ENCODE measurements at places on chromosomes 5 and 9.

DNA sequence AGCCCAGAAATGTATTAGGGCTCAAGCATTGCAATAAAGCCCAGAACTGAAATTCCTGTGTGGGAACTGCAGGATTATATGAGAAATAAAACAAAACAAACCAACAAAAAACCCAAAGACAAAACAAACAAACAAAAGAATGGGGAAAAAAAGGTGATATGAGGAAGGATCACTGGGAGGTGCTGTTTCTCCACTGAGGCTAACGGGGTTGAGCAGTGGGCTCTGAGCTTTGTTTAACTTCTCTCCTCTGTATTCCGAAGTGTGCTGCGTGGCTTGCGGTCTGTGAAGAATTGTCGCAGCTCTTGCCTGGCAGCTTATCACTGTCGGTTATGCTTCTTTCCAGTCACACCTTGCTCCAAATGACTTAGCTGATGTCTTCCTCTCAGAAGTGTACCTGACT is 106.3 kb downstream of the TENT4A start:
- no peak for DNase-seq

DNA sequence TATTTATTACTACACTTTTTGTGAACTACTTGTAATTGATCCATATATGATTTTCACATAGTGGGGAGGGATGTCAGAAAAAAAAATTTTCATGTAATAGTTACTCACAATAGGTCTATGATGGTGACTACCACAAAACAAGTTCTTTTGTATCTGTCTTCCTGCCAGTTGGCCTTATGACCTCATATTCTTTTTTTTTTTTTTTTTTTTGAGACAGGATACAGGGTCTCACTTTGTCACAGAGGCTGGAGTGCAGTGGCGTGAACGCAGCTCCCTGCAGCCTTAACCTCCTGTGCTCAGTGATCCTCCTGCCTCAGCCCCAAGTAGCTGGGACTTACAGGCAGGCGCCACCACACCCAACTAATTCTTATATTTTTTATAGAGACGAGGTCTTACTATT is 10.9 kb downstream of the SEC24A start:
- DNase-seq = no peak

DNA sequence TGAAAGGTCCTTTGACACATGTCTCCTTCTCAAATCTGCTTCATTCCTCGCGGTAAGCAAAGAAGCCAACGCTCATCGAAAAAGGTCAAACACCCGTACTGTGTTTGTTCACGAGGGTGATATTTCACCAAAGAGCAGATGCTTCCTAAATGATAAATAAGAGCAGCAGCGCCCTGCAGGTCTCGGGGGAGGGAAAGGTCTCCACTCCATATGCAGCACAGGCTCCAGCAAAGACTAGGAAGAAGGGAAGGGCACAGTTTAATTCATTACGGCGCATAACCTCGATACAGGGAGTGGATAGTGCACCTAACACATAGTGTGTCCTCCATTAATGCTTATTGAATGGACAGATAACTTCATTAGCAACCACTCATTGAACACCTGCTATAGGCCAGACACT is 593.3 kb downstream of the CDK5RAP2 start:
- no peak for DNase-seq

DNA sequence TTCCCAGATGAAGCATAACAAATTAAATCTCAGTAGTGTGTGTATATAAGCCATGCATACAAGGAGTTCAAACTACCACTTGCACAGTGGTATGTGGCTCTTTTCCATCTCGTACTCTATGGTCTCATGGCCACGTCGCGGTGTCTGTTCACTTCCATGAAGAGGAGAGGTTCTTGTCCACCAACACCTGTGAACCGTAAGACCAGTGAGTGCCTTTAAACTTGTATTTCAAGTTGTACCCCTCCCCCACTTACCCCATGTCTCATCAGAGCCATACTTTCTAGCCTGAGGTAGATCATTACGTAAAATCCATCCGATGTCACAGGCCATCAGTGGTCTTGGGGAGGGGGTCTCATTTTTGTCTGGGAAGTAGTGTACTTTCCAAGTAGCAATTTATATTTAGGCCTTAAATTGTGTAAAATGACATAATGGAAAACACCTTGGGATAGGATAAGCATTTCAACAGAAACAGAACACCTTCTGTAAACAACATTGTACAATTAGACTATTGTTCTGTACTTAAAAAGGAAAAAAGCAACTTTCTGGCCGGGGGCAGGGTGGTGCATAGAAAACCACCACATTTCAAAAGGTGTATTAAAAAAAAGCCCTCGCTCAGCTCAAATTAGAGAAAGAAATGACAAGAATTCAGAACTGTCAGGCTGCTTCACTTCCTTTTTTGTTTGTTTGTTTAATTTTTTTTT is 163.0 kb downstream of the SMARCA2 start:
- no peak for DNase-seq
